ENCODE measurements at places on chromosomes 4 and X.

- DNase-seq, result no peak
These were observed 41.9 kb upstream of the NSG1 start for GRCh38 chr4:4344915-4345527.

- DNase-seq, result no peak
These were observed 105.1 kb upstream of the CPEB2 start for GRCh38 chr4:14897217-14897616.

GRCh38 chr4:165031436-165032211, at the start of gene TRIM60:
Gene TRIM60 (plus strand): TSS chr4:165031999. CDS start chr4:165040073, 8,074 bp downstream.
- no peak for DNase-seq

- no peak for DNase-seq
These were observed 108.7 kb upstream of the FUNDC1 start for GRCh38 chrX:44651358-44651757.

GRCh38 chr4:161653697-161654096, 510.1 kb downstream of the FSTL5 start:
- no peak for DNase-seq

- no peak for DNase-seq
These were observed 26.0 kb upstream of the NSUN7 start for GRCh38 chr4:40723728-40724127.

- DNase-seq, result no peak
These were observed 211.9 kb downstream of the SOX3 start for GRCh38 chrX:140292961-140293360.

GRCh38 chr4:47235721-47236120, 204.4 kb downstream of the GABRB1 start:
- no peak for DNase-seq

DNA sequence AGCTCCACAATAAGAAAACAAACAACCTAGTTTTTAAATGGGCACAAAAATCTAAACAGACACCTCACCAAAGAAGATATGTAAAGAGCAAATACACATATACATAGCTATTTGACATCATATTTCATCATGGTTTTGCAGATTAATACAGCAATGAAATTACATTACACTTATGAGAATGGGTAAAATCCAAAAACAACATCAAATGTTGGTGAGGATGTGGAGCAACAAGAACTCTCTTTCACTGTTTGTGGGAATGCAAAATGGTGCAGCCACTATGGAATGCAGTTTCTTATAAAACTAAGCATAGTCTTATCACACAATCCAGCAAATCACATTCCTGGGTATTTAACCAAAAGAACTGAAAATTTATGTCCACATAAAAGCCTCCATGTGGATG, 25.0 kb downstream of the TLR6 start:
- no peak for DNase-seq
